ENCODE measurements at places on chromosomes 3 and 15. TPM values are rescaled to one million over a fixed set of nuclear protein-coding genes. Genes with fewer than 3 reads are reported as not detected.

DNA sequence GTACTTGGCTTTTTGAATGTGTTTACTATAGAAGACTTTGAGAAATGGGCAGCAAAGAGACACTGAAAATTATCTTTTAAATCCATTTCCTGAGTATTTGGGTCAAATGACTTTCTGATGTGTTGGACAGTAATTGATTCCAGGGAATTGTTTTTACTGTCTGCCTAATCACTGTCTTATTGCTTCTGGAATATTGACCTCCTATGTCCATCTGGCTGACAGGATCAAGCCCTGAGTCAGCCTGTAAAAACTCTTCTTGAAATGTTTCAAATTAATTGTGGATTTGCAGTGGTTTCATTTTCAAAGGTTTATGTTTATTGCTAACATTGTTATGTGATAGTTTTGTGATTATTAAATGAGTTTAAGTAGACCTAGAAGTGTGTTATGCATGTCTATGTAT, 50.6 kb upstream of the MLF1 start:
- DNase-seq: no peak

- DNase-seq: no peak
These were observed 24.1 kb downstream of the POPDC2 start for GRCh38 chr3:119636249-119636648.

DNA sequence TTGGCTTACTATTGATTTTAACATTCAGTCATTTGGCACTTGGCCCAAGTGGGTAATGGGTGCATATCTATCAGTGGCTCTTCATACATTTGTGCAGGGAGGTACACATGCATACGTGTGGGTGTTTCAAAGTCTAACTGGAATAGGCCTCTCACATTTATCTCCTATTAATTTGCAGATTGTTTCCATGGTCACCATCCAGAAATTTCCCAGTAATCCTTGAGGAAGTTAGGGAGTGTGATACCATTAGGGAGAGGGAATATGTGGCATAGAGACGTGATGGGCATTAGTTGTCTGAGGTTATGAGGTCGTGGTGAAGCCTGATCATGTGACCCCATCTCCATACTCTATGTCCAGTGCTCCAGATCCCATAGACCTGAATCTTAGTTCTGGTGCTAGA, 102.8 kb downstream of the LPP start:
- no peak for DNase-seq

- DNase-seq: no peak
These were observed 111.9 kb downstream of the IGF1R start for GRCh38 chr15:98760112-98760826.

DNA sequence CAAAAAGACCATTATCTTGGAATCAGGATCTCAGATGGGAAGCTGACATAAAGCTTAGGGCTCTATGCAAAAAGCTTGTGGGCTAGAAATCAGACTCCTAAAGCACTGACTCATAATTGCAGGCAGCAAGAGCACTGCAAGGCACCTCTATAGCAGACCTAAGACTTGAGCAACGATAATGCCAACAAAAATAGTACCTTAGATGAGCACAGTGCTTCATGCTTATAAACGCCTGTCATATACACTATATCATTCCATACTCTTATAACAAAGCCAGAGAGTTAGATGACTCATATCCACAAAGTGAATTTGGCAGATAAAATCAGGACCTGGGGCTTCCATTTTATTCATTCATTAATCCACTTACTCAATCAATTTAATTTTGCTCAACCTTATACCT, 560.8 kb downstream of the MCTP2 start:
- no peak for DNase-seq

DNA sequence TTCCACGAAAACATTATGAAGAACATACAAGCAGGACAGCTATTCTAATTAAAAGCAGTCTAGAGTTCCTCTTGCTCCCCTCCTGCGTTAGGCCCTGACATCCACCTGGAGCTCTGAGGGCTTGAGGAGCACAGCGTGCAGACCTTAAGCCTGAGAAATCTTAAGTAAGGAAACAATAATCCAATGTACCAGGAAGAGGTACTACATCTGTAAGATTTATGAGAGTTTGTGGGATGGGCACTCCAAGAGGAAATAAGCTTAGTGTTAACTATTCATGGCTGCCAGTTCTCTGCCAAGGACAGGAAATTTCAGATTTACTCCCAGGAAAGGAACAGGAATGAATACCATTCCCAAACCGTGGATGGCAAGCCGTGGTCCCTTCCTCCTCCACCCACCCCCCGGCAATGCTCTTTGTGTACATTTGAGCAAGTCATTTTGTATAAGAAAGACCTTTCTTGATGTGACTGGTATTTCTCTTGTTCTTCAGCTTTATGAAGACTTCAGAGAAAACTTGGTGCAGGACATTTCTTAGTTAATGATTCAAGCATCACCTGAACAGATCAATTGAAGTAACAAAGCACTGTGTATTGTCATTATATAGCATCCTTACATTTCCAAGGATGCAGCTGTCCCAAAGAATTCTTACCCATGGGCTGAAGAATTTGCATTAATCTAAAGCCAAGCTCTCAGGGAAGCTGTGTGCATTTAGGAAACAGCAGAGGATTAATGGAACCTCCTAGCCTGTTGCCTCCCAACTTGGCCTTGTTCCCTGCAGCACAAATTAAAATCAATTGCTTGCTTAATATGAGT, 28.8 kb upstream of the VILL start:
- DNase-seq: no peak

DNA sequence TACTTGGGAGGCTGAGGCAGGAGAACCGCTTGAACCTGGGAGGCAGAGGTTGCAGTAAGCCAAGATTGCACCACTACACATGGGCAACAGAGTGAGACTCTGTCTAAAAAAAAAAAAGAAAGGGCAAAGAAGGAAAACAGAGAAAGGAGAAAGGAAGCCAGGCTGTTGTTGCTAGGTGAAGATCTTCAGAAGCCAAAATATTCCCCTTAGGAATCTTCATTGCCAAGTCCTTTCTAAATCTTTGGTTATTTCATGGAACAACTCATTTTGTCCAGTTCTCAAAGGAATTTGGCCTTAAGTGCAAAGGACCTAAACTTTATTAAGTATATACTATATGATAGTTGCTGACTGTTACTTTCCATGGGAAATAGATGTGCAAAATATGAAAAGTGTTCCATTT, 59.2 kb upstream of the OSBPL11 start:
- DNase-seq: no peak

GRCh38 chr3:121651684-121652083, 9.0 kb downstream of the HCLS1 start:
- DNase-seq: no peak

- DNase-seq: no peak
These were observed 55.8 kb upstream of the SLC7A14 start for GRCh38 chr3:170641510-170642236.

DNA sequence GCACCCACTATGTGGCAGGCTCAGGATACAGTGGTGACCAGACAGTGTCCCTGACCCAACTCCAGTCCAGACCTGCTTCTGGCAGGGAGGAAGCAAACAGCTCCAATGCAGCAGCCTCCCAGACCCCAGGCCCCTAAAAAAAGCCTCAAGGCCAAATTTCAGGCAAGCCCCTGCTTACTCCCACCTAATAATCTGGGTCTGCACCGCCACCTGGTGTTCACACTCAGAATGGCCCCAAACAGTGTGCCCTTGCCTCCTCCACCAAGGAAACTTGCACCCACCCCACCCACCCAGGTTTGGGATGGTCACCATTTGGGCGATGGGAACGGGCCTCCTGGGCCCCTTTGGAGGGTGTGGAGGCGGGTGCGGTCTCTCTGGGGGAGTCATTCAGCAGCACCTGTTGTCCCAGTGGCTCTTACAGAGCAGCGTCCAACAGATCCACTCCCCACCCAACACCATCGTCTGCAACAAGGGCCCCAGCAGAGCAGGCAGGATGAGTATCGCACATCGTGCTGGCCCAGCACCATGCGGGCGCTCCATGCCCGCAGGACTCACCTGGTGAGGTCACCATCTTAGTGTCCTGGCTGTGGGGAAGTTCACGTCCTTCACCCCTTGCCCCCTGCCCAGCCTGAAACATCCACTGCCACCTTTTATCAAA, 17.3 kb downstream of the C3orf18 start:
- DNase-seq: peak; percentile 51

DNA sequence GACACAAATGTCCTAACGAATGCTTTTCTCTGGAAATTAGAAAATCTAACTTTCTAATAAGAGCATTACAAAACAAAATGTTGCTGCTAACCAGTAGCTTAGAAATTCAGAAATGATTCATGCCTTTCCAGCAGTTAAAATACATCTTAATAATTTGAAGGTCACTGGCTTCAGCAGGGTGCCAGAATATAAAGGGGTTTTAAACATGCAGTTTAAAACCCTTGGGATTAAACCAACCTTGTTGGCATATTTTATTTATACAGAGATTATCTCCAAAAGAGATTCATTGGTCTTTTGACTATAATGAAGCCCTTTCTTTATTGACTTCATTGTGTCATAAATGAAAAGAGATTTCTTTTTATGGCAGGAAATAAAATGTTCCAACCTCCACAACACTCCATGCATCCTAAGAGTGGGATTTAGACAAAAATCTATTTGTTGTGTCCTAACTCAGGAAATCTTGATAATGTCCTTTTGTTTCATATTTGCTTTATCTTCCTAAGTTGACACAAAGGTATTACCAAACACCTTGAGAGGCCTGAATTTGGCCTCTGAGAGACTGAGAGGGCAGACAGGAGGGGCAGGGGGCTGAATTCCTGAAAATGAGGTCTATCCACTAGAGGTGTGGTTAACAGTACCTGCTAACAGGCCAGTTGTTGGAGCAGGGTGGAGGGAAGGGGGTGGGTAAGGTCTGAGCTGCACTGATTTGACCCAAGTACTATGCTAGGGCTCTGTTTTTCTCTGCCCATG, 124.4 kb downstream of the FEZF2 start:
- DNase-seq: no peak

- DNase-seq: no peak
These were observed 13.7 kb upstream of the TLE3 start for GRCh38 chr15:70111203-70112073.

GRCh38 chr3:121531269-121531668, 14.5 kb downstream of the POLQ start:
- DNase-seq: no peak

- DNase-seq: no peak
These were observed 324.3 kb downstream of the FEZF2 start for GRCh38 chr3:62049033-62049432.

The ST3GAL6 gene
- polyA plus RNA-seq: not detected

The CISH gene
- polyA plus RNA-seq: 92.8 TPM

The TMEM108 gene
- polyA plus RNA-seq: not detected

The ATP10A gene
- 8.2 TPM for polyA plus RNA-seq

The P2RY14 gene
- polyA plus RNA-seq: 4.3 TPM

The LCTL gene
- polyA plus RNA-seq: not detected

The STRIT1 gene
- not detected for polyA plus RNA-seq

The DLL4 gene
- polyA plus RNA-seq: not detected

All from CD8-positive, alpha-beta memory T cell (primary cell).